Astrocyte of the cerebellum (primary cell): ENCODE measurements at places on chromosomes 4 and X.
A peak's percentile ranks its signal among the peaks of the same experiment; 100 is the strongest.

GRCh38 chrX:21155916-21156315 is 218.3 kb upstream of the CNKSR2 start:
- DNase-seq, result no peak

DNA sequence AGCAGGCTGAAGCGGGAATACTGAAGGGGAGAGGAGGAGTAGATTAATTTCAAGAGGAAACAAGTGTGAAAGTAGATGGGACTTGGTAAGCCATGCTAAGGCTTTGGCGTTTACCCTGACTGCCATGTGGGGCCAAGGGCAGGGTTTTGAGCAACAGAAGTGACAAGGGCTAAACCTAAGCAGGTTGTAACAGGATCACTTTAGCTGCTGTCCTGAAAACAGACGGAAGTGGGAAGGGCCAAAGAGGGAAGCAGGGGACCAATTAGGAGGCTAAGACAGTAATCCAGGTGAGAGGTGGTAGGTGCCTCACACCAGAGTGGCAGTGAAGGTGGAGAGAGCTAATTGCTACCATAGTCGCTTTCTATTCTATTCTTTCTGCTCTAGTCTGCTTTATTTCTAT is 166.5 kb downstream of the PJA1 start:
- DNase-seq, result no peak

DNA sequence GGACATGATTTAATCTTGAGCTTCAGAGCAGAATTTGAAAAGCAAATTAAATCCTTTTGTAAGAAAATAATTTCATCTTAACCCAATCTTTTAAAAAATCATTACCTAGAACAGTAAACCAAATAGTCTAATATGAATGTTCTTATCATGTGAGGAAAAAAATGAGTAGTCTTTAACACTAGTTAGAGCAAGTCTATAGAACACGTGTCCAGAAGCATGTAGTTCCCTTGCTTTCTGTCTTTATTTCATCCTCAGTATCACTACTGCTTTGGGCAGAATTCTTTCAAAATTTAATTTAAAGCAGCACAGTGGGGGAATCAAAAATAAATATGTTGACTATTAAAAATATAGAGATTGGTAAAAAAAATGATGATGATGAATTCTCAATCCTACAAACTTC is 2.1 kb downstream of the RBM47 start:
- no peak for DNase-seq

GRCh38 chr4:75630174-75630936 is at the start of gene CDKL2:
CDKL2 (minus strand) TSS chr4:75630528; CDS start chr4:75625988, 4,540 bp downstream.
- peak; percentile 19 for DNase-seq

GRCh38 chr4:28226962-28227361 is 1366.3 kb downstream of the STIM2 start:
- DNase-seq, result no peak

DNA sequence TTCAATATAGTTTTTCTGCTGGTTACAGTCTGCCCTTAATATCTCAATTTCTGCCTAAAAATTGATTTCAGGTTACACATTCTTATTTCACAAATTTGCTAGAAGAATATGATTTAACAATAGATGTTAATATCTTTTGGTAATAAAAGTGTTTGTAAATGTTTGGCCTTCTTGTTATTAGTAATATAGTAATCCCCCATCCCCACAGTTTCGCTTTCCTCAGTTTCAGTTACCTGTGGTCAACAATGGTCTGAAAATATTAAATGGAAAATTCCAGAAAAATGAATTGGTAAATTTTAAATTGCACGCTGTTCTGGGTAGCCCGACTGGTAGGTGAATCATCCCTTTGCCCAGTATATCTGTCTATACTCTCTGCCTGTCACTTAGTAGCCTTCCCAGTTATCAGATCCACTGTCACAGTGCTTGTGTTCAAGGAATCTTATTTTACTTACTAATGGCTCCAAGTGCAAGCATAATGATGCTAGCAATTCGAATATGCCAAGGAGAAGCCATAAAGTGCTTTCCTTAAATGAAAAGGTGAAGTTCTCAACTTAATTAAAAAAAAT is 3.5 kb upstream of the BMP2K start:
- DNase-seq, result no peak

- no peak for DNase-seq
These were observed 23.5 kb downstream of the IQSEC2 start for GRCh38 chrX:53257670-53258423.

DNA sequence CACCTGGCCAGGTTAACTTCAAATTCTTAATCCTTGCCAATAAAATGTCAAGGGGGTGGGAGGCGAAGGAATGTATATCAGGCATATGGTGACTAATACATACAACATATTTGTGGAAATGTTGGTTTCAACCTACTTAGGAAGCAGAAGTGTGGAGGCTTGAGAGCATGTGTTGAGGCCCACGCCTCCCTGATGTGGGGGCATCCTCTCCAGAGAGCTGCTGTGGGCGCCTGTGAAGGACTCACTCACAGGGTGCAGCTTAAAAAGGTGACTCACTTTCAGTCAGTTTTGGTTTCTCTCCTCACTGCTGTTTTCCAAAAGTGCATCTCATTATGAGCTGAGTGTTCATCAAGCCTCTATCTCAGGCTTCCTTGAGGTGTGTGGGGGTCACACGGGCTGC is 27.5 kb downstream of the LNX1 start:
- DNase-seq, result peak; percentile 82

- DNase-seq, result peak; percentile 70
These were observed 219.7 kb downstream of the DCLK2 start for GRCh38 chr4:150297861-150298474.

DNA sequence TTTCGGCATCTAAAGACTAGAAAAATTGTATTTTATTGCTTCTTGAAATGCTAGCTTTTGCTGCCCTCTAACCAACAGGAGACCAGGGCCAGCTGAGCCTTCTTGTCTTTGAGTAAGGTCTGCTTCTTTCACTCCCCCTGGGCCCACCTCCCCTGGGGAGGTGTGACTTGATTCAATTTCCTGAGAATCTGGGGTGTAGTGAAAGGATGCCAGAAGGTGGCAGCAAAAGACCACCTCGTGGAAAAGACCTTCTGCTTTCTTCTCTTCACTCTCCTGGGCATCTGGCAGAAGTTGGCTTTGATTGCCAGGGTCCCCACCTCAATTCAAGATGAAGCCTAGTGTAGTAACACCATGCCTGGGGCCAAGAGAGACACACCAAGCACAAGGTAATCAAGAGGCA is 96.5 kb upstream of the MAOA start:
- DNase-seq, result peak; percentile 12

GRCh38 chr4:39502019-39502663 is 25.1 kb downstream of the UGDH start:
- DNase-seq, result no peak

GRCh38 chr4:40675166-40675565 is 45.5 kb upstream of the RBM47 start:
- DNase-seq, result no peak

- DNase-seq, result no peak
These were observed 2.5 kb downstream of the SEPTIN11 start for GRCh38 chr4:76952071-76952470.

- DNase-seq, result no peak
These were observed 94.7 kb upstream of the CXXC4 start for GRCh38 chr4:104589264-104589868.

GRCh38 chr4:70705183-70706043 is 16.4 kb upstream of the RUFY3 start:
- no peak for DNase-seq

- DNase-seq, result no peak
These were observed 1.3 kb downstream of the BGN start for GRCh38 chrX:153495903-153496589.

DNA sequence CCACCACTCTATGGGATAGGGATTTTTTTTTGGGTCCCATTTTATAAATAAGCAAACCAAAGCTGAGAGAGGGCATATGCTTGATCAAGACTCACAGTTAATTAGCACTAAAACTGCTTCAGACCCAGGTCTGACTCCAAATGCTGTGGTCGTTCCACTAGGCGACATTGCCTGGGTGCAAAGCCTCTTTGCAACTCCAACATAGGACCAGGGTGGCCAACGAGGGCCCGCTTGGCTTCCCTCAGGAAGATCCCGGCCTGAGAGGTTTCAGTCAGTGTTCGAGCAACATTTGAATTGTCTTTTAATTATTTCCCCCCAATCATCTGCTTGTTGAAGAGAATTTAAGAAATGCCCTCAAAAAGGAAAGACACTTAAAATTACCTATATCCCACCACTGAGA is 11.2 kb downstream of the PJA1 start:
- no peak for DNase-seq

DNA sequence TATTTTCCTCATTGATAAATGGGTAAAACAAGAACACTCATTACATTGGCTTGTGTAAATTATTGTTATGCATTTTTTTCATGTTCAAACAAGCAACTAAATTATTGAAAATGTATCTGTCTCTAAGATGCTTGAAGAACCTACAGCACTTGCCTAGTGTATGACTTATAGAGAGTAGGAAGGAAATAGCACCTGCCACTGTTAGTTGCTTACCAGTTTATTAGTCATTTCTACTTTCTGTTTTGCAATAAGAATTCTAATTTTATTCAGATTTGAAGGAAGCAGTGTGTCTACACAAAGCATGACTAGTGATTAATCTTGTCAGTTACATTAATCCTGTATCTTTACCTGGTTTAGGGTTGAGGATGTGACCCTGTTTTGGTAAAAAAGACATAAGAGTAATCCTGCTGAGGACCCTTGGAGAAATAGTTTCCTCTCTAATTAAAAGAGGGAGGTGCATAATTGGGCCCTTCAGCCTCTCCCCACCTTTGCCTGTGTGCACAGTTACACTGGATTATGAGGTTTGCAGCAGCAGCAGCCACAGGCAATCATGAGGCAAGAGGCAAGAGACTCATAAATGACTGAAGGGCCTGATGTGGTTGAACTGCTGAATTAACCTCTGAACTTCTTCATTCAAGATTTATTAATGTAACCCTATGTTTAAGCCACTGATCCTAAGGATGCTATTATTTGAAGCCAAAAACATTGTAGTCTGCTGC is 1202.1 kb downstream of the ADGRL3 start:
- no peak for DNase-seq

- peak; percentile 86 for DNase-seq
These were observed 147.2 kb downstream of the SPCS3 start for GRCh38 chr4:176467001-176467400.
